ENCODE measurements at places on chromosomes 12 and 14.

DNA sequence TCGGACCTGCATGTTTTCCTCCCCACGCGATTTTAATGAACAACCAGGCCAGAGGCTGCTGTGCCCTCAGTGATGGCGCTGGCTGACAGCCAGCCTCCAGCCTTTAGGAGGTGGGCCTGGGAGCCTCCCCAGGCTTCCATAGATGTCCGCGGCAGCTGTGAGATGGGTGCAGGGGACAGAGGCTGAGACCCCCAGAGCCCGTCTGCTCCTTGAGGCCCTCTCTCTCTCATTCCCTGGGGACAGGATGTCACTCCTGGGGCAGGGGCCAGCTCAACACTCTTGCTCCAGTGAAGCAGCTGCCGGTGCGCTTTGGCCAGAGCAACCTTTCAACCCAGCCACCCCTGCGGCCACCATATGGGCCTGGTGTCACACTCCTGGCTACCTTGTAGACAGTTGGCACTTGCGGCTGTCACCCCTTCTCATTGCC, 24.8 kb downstream of the MVK start:
- DNase-seq: no peak

DNA sequence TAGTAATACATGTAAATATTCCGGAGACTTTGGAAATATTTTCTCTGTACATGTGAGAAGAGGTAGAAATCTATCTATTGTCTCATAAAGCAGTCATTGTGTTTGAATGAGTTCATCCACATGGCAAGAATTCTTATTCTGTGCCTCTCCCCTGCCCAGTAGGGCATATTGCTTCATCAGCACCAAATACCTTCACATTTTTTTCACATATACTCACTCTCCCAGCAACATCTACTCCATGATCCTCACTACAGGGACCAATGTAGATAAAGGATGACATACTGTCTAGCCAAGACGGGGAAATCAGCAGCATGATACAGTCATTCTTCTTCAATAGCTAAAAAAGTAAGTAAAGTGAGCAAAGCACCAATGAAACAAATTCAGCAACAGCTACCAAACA, 1.3 kb upstream of the TAS2R14 start:
- DNase-seq: no peak

- DNase-seq: no peak
These were observed 1431.0 kb downstream of the AACS start for GRCh38 chr12:126496201-126496600.

DNA sequence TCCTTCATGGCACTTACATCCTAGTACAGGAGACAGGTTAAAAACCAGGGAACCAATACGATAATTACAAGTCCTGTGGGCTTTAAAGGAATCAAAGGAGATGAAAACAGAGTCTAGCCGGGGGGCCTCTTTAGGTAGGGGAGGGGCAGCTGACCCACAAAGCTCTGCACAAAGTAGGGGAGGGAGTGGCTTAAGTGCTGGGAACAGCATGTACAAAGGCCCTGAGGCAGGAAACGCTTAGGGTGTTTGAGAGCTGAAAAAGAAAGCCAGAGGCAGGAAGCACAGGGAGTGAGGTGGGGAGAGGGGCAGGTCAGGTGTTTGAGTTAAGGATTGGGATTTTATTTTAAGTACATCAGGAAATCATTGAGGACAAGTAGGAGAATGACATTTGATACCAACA, 37.7 kb downstream of the ZNF664 start:
- no peak for DNase-seq

GRCh38 chr14:39841088-39841487, 408.9 kb upstream of the FBXO33 start:
- no peak for DNase-seq
